ENCODE measurements at places on chromosomes 6 and 20. TPM values are rescaled to one million over a fixed set of nuclear protein-coding genes. Genes with fewer than 3 reads are reported as not detected.
A peak's percentile ranks its signal among the peaks of the same experiment; 100 is the strongest.

The FLRT3 gene
- not detected for total RNA-seq

The TCEA2 gene
- 61.6 TPM for total RNA-seq

The CEP162 gene
- total RNA-seq, result 3.5 TPM

DNA sequence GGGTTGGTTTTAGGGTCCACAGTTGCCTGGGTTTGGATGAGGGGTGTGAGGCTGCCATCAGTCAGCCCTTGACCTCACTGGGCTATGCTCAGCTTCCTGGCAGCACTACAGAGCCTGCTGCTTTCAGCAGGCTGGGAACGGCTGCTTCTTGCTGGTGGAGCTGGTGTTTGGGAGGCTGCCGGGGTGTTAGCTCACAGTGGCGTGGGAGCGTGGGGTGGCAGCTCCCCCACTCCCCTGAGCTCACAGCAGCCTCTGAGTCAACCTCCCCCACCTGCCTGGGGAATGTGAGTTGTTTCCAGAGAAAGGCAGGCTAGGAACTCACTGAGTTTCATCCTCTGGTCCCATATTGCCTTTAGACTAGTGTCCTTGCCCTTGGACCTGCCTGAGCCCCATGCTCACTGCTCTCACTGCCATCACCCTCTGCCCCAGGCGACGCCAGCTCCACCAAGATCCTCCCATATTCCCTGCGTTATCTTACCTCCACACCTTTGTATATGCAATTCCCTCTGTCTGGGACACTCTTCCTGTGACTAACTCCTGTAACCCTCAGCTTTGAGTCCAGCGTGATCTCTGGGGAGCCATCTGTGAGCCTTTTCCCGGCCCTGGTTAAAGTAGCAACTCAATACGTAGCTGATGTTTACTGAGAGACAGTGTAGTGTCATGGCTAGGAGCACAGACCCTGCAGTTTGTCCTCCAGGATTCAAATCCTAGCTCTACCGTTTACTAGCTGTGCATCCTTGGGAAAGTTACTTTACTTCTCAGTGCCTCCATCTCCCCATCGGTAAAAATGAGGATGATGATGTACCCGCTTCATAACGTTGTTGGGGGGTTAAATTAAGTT lies 34.8 kb downstream of the PPP1R16B start:
- H3K27me3 ChIP-seq, result no peaks in the 10 kb centered on the region
- H3K27ac ChIP-seq, result peak overlapping the region; percentile 95
- peak overlapping the region; percentile 77 for H3K4me3 ChIP-seq
- peaks cover 75% of the 10 kb centered on the region for H3K4me1 ChIP-seq

The SALL4 gene
- total RNA-seq, result not detected

DNA sequence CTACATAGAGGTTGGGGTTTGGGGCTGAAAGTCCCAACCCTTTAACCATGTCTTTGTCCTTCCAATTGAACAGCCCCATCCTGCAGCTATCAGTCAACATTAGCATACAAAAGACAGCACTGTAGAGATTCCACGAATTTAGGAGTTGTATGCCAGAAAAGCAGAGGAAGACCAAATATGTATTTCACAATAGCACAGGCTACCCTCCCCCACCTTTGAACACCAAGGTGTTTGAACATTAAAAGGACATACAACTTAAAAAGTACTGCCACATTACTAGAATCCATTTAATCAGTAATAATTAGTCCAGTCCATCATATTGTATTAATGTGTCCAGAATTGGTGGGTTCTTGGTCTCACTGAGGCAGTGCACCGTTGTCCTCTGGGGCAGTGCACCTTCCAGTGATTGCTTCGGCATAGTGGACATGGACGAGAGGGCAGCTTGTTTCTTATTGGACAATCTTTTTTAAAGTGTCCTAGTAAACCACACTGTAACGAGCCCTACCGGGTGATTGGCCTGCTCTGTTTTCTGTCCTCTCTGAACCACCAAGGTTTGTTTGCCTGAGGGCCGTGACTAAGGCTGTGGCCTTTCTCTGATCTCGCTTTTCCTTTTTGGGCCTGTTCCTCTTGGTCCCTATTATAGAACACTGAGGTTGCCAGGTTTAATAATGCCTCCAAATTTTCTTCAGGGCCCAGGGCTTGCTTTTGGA lies 36.4 kb downstream of the GSTA4 start:
- DNase-seq, result no peak
- H3K27me3 ChIP-seq, result no peaks in the 10 kb centered on the region

DNA sequence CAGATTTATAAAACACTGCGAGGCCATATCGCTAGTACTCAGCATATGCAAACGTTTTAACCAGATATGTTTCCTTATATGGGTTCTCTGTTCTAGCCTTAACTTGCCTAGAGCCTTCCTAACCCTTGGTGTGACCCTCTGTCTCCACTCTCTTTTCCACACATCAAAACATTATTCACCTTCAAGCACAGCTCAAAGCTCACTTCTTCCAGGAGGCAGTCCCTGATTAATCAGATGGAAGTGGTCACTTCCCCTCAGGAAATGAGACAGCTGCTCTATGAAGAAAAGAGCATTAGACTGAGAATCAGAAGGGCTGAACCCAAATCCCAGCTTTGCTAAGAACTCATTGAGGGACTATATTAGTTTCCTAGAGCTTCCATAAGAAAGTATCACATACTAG lies 39.8 kb upstream of the SLC17A4 start:
- no peak for DNase-seq
- no peak overlapping the region for H3K27ac ChIP-seq
- H3K4me1 ChIP-seq, result no peaks in the 10 kb centered on the region
- H3K36me3 ChIP-seq, result no peaks in the 10 kb centered on the region
- H3K4me3 ChIP-seq, result no peak overlapping the region

GRCh38 chr6:138857775-138858174 lies 61.9 kb downstream of the ECT2L start:
- no peak overlapping the region for H3K27ac ChIP-seq
- H3K27me3 ChIP-seq, result peaks cover 22% of the 10 kb centered on the region
- H3K4me3 ChIP-seq, result no peak overlapping the region
- DNase-seq, result no peak
- H3K4me1 ChIP-seq, result peaks cover 12% of the 10 kb centered on the region

The LGSN gene
- 0.32 TPM for total RNA-seq

- H3K36me3 ChIP-seq, result no peaks in the 10 kb centered on the region
- H3K4me3 ChIP-seq, result no peak overlapping the region
- no peaks in the 10 kb centered on the region for H3K4me1 ChIP-seq
Measured at GRCh38 chr6:78701407-78701806, 165.9 kb upstream of the IRAK1BP1 start.

The ARMH2 gene
- total RNA-seq, result not detected

GRCh38 chr6:165163519-165163918 lies 145.9 kb downstream of the C6orf118 start:
- peaks cover 3% of the 10 kb centered on the region for H3K36me3 ChIP-seq
- H3K27ac ChIP-seq, result no peak overlapping the region
- H3K27me3 ChIP-seq, result no peaks in the 10 kb centered on the region
- no peak for DNase-seq
- H3K4me3 ChIP-seq, result no peak overlapping the region
